Endodermal cell (in vitro differentiated cells): ENCODE measurements at places on chromosomes 3 and 15.

GRCh38 chr3:167484551-167484950, 10.7 kb upstream of the SERPINI2 start:
- no peak overlapping the region for H3K27ac ChIP-seq
- DNase-seq = no peak
- H3K4me3 ChIP-seq = no peak overlapping the region
- H3K4me1 ChIP-seq = no peaks in the 10 kb centered on the region

GRCh38 chr15:60717008-60717407, 238.1 kb upstream of the ICE2 start:
- no peaks in the 10 kb centered on the region for H3K27me3 ChIP-seq

DNA sequence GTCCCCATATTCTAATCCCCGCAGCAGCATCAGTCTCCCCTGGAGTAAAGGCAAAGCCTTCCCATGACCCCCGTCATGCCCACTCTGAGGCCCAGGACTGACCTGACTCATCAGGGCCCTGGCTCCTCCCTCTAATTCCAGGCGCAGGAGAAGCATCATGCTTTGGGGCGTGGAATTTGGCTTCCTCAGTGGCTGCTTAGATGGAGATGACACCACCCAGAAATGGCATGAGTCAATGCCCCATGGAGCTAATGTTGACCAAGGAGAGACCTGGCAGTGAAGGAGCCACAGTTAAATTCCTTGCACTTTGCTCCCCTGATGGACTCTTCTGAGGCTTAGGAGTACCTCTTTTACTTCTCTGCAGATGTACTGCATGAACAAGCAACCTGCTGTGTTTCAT, 204.2 kb upstream of the PROK2 start:
- DNase-seq = no peak
- H3K27me3 ChIP-seq = no peaks in the 10 kb centered on the region
- H3K4me1 ChIP-seq = no peaks in the 10 kb centered on the region
- no peak overlapping the region for H3K27ac ChIP-seq

GRCh38 chr3:72738752-72739530, 109.3 kb downstream of the SHQ1 start:
- peaks cover 35% of the 10 kb centered on the region for H3K27me3 ChIP-seq
- H3K27ac ChIP-seq = no peak overlapping the region
- peaks cover 9% of the 10 kb centered on the region for H3K4me1 ChIP-seq
- DNase-seq = peak; percentile 95
- no peaks in the 10 kb centered on the region for H3K36me3 ChIP-seq
- peak overlapping the region; percentile 76 for H3K4me3 ChIP-seq

GRCh38 chr3:155741603-155742002, 3.3 kb downstream of the PLCH1 start:
- peak overlapping the region; percentile 79 for H3K27ac ChIP-seq
- H3K4me3 ChIP-seq = no peak overlapping the region
- no peak for DNase-seq
- H3K4me1 ChIP-seq = no peaks in the 10 kb centered on the region
- H3K27me3 ChIP-seq = no peaks in the 10 kb centered on the region

- no peaks in the 10 kb centered on the region for H3K4me1 ChIP-seq
- H3K4me3 ChIP-seq = no peak overlapping the region
These were observed 361.5 kb upstream of the KCNH8 start for GRCh38 chr3:18786650-18787323.

DNA sequence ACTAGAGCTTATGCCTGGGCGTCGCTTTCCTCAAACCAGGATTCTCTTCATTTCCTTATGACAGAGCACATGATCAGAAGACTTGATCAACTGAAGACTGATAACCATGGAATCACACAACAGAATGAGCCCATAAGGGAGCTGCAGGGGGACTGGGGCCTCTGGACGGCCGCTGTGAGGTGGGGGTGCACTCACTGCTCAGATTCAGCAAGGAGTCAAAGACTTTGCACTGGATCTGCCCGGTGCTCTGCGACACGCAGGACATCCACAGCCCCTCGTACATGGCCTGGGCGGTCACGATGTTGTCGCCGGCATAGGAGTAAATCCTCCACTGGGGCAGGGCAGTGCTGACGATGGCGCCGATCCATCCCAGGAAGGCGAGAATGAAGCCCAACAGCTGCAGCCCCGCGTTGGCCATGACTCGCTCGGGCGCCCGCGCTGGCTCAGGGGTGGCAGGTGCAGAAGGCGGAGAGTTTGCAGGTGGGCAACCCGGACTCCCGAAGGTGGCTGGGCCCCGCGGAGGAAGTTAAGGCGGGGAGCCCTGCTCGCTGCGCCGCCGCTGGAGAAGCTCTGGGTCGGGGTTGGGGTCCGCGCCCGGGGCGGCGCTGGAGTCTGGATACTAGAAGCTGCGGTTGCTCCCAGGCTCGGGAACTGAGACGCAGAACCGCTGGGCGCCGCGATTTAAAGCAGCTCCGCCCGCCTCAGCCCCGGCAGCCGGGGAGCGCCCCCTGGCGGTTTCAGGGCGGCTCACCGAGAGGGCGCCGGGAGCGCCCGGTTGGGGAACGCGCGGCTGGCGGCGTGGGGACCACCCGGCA, at the start of gene CLDN1:
TSS of gene CLDN1 (minus strand) at position 658 of the 815 bp plus-strand sequence. CDS start at position 418, 240 bp downstream.
- peak; percentile 96 for DNase-seq
- no peak within 1 kb of the TSS for H3K27ac ChIP-seq
- peak within 1 kb of the TSS; percentile 87 for H3K4me3 ChIP-seq
- peaks cover 19% of the 10 kb centered on the region for H3K4me1 ChIP-seq

DNA sequence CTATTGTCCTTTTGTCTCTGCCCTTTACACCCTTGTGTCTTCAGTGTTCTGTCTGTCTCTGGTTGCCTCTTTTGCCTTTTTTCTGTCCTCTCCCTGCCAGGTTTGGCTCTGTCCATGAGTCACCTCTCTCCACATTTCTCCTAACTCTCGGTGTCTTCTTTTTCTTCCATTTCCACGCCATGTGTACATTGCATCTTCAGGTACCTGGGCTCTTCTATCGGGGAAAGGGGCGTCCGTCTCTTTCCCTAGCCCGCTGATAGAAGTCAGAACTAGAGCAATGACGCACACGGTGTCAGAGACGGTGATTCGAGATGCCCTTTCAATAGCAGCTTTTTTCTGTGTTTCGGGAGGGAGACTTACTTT, 641 bp downstream of the OPA1 start:
- no peak for DNase-seq
- H3K27me3 ChIP-seq = no peaks in the 10 kb centered on the region
- H3K4me1 ChIP-seq = no peaks in the 10 kb centered on the region
- peaks cover 12% of the 10 kb centered on the region for H3K36me3 ChIP-seq
- peak overlapping the region; percentile 99 for H3K4me3 ChIP-seq

DNA sequence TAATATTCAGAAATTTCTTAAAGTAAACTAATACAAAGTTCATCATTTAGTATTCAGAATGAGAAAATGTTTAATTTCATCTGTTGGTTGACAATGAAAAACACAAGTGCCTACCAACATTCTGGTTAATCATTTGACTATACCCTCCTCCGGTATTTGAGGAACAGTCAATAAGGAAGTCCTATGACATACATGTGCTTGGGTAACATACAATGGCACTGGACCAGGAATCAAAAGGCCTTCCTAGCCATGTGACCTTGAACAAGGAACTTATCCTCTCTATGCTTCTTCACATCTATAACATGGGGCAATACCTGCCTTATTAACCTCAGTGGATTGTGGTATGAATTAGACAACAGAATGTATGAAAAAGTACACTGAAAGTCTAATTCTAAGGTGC, 65.8 kb downstream of the ZNF280D start:
- H3K27me3 ChIP-seq = no peaks in the 10 kb centered on the region
- no peak overlapping the region for H3K27ac ChIP-seq
- H3K36me3 ChIP-seq = no peaks in the 10 kb centered on the region
- no peak for DNase-seq
- no peaks in the 10 kb centered on the region for H3K4me1 ChIP-seq

- no peak overlapping the region for H3K27ac ChIP-seq
- H3K4me1 ChIP-seq = no peaks in the 10 kb centered on the region
- no peak for DNase-seq
- peaks cover 30% of the 10 kb centered on the region for H3K36me3 ChIP-seq
- H3K27me3 ChIP-seq = no peaks in the 10 kb centered on the region
These were observed 19.5 kb downstream of the NBEAL2 start for GRCh38 chr3:46998852-46999515.

DNA sequence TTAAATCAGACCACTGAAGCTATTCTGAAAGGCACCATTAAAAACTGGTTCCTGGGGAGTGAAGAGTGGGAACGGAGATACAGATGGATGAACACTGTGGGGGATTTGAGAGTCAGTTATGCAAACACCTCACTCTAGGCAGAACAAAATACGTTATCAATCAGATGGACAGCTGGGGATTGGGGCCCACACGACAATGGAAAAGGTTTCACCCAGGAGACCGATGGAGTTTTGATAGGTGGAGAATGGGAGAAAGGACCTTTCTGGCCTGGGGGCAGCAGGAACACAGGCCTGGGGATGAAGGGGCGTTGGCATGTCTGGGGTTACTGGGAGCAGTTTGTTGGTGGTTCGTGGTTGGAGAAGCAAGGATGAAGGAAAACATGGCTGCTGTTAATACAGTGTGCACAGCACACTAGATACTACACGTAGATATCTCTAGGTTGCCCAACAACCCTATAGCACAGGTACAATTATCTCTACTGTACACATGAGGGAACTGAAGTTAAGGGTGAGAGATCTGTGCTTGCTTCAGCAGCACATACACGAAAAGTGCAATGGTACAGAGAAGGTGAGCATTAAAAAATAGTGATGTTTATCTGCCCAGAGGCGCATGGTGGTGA, 16.5 kb downstream of the ST6GAL1 start:
- peaks cover 36% of the 10 kb centered on the region for H3K36me3 ChIP-seq
- no peaks in the 10 kb centered on the region for H3K4me1 ChIP-seq
- no peak for DNase-seq
- H3K27ac ChIP-seq = peak overlapping the region; percentile 35

GRCh38 chr15:25333049-25333448, 105.8 kb downstream of the UBE3A start:
- H3K4me3 ChIP-seq = no peak overlapping the region
- H3K27ac ChIP-seq = no peak overlapping the region
- no peaks in the 10 kb centered on the region for H3K27me3 ChIP-seq
- peaks cover 36% of the 10 kb centered on the region for H3K36me3 ChIP-seq

- no peak overlapping the region for H3K27ac ChIP-seq
- H3K4me1 ChIP-seq = no peaks in the 10 kb centered on the region
- peaks cover 51% of the 10 kb centered on the region for H3K27me3 ChIP-seq
- no peak overlapping the region for H3K4me3 ChIP-seq
These were observed 90.2 kb downstream of the NTRK3 start for GRCh38 chr15:88166082-88166993.

DNA sequence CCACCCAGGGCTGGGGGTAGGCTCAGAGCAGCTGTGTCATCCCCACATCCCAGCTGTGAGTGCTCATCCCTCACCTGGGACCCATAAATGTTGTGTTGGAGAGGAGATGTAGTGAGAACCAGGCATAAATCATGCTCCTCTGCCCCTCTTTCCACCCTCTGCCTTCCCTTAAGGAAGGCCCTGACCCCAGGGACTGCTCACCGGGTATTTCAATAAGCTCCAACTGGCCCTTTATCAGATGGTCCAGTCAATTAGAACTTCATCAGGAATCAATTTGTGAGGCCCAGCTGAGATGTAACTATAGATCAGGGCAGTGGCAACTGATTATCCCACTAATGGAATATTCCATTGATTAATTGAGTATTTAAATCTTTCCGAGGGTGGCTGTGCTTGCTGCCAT, 50.8 kb upstream of the NTRK3 start:
- H3K27ac ChIP-seq = no peak overlapping the region
- DNase-seq = no peak
- no peaks in the 10 kb centered on the region for H3K36me3 ChIP-seq
- no peak overlapping the region for H3K4me3 ChIP-seq
